ENCODE measurements at places on chromosomes 6 and 20.

DNA sequence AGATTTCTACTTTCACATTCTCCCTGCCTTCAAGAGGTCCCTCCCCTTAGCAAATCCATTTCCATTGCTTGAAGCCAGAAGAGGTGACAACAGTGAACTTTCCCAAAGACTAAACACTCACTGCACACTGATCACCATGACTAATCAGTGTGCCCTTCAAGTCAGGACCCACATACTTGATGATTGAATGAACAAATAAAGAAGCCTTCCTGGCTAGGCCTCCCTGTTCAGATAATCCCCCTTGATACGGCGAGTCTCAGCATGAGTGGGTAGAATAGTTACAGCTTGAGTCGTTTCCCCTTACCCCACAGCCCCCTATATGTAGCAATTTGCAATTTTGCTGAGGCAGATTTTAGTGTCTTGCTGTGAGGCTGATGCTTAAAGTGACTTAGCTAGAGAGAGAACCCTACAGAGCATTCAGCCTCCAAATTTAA is 102.2 kb downstream of the UNC5CL start:
- no peak for DNase-seq

DNA sequence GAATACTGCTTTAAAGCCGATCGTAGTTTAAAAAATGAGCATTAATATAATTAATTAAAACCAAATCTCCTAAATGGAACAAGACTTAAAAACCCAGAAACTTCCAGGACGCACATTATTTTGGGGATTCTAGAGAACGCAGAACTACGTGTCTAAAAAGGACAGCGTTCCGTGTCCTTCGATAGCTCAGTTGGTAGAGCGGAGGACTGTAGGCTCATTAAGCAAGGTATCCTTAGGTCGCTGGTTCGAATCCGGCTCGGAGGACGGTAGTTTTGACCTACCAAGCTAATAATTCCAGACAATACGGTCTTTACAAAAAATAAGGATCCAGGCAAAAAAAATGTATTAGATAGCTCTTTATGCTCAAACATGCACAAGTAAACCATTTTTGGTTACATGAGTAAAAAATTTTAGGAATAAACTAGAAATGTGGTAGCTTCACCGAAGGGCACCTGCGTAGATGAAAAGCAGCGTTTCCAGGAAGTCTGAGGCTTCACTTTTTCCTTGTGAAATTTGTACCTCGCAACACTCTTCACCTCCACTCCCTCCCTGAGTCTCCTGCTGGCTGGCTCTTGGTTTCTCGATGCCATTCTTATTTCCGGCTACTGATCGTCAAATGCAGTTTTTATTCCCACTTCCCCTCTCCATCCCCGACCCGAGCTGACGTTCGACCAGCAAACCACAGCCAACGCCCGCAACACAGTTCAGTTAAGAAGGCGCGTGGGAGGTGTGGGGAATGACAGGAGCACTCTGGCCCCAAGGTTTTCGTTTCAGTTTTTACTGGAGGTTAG is 19.6 kb upstream of the ABT1 start:
- peak; percentile 67 for DNase-seq

DNA sequence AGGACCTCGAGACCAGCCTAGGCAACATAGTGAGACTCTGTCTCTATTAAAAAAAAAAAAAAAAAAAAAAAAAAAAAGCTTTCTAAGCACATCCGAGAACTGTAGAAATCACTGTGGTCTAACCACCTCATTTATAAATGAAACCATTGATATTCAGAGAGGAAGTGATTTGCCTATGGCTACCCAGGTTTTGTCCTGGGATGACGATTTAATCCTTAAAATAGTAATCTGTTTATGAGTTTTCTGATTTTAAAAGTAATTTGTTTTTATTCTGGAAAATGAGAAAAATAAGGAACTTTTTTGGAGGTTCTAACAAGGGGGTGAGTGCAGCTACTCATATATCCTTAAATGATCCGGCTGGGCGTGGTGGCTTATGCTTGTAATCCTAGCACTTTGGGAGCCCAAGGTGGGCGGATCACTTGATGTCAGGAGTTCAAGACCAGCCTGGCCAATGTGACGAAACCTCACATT is 6.5 kb upstream of the BTN3A2 start:
- no peak for DNase-seq

- DNase-seq = no peak
Measured at GRCh38 chr6:142929751-142930358, 15.1 kb downstream of the HIVEP2 start.

- DNase-seq = no peak
Measured at GRCh38 chr6:154471609-154472362, 38.7 kb downstream of the CNKSR3 start.

DNA sequence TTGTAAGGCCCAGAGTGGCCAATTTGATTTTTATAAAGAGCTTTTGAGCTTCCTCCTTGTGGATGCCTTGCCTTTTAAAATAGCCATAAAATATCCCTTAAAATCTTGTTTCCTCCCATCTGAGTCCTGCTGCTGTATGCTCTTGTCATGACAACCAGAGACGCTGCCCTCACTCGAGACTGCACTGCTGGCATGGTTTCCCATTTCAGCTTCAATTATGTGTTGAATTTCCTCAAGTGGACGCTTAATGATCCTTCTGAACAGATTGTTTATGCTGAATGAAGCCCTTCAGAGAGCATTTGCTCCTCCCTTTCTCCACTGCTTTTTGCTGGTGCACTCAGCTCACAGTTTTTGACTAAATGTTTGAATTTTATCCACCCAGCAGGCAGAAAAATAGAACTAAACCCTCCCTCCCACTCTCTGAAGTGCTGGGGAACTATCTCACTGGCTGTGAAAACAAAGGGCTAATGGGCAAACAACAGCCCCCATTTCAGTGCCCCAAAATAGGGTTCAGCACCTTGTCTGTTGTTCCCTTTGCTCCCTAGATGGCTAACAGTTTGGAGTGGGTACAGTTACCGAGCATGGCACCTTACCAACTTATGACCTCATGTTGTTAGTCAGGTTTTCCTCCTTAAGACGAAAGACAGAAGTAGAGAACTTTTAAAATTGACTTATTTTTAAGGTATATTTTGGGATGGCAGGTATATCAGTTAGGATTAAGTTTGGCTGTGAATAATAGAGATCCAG is 45.5 kb upstream of the RNF8 start:
- no peak for DNase-seq

- no peak for DNase-seq
Measured at GRCh38 chr6:64034910-64035655, 399.5 kb downstream of the PHF3 start.

- DNase-seq = no peak
Measured at GRCh38 chr6:44063561-44064059, 63.6 kb downstream of the MRPL14 start.

DNA sequence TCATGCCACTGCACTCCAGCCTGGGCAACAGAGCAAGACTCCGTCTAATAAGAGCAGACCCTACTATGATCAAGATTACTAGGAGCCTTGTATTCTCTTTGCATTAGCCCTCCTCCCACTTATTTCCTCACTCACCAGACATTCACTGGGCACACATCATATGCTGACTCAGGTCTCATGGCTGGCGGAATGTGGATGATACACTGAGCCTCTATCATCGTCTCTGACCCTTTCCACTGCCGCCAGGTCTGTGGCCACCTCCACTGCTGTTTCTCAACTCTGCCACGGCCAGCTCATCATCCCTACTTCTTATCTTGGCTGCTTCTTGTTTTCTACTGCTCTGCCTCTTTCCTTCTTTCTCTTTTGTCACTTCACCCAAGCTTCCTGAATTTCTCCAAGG is 161.0 kb downstream of the BACH2 start:
- no peak for DNase-seq

GRCh38 chr6:133456439-133456838 is 215.3 kb downstream of the EYA4 start:
- DNase-seq = no peak
